COR-L47 (cell line): ENCODE measurements at places on chromosomes 1 and 21.

GRCh38 chr1:5403935-5404334, 588.3 kb downstream of the NPHP4 start:
- no peak for DNase-seq

- no peak for DNase-seq
Observed at GRCh38 chr1:112391603-112391940, 4.4 kb upstream of the CTTNBP2NL start.

DNA sequence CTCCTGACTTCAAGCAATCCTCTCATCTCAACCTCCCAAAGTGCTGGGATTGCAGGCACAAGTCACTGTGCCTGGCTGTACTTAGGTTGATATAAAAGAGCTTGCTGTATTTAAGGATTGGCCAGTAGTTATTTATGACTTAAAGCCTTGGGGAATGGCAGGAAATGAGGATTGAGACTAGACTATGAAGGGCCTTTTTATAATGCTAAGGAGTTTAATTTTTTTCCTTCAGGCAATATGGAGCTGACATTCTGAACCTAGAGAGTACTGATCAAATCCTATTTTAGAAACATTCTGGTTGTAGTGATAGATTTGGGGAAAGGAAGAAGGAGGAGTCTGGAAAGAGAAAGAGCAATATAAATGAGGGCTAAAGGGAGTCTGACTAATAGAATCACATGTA, 44.7 kb downstream of the MSH4 start:
- DNase-seq = no peak

GRCh38 chr21:39712273-39712672, 32.7 kb upstream of the IGSF5 start:
- no peak for DNase-seq

- no peak for DNase-seq
Observed at GRCh38 chr1:63886340-63886739, 112.5 kb downstream of the ROR1 start.

DNA sequence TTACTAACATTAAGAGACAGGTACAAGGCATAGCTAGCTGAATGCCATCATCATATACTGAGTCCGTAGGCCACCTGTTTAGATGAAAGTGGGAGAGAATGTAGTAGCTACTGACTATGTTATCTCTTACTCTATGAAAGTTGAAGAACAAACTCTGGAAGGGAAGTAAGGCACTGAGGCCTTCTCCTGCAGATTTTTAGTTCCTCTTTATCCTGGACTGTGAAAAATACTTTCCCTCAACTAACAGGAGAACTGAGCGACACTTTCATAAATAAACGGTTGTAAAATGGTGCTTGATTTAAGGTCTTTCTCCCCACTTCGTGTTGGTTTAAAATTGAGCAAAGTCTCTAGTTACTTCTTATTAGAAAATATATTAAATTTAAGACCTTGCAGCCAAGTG, 101.9 kb downstream of the FNBP1L start:
- DNase-seq = no peak

DNA sequence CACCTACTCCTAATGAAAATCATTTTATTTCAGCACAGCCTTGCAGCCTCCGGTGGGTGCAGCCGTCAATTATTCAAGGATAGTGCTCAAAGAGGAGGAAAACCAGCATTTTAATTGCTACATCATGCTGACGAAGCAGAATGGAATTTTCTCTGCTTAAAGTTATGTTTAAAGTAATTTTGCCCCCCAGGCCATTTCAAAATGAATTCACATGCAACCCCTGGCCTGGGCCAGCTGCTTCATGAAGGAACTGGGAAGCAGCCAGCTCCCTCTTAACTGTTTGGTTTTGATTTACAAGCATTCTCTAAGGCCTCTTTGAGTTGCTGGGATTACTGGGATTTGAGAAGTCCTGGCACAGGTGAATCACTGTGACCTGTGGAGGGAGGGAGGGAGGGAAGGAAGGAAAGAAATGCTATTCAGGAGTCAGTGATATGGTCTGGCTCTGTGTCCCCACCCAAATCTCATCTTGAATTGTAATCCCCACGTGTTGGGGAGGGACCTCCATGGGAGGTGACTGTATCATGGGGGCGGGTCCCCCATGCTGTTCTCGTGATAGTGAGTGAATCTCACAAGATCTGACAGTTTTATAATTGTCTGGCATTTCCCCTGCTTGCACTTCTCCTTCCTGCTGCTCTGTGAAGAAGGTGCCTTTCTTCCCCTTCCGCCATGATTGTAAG, 66.0 kb downstream of the PGBD5 start:
- no peak for DNase-seq

DNA sequence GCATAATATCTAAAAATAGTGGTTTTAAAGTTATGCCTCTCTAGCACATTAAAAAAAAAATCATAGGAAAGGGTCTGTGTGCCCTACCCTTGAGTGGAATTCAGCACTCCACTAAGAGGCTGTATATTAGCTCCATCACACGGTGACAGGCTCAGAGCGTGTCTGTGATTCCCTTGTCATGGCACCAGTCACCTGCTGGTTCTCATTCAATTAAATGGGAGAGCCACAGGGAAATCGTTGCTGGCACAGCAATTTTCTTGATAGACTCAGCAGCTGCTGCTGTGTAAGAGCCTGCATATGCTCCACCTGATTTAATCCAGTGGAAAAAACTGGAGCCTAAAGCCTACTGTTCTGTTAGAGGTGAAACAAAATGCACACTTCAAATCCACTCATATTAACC, 9.5 kb downstream of the ATP6V1G3 start:
- peak; percentile 91 for DNase-seq

DNA sequence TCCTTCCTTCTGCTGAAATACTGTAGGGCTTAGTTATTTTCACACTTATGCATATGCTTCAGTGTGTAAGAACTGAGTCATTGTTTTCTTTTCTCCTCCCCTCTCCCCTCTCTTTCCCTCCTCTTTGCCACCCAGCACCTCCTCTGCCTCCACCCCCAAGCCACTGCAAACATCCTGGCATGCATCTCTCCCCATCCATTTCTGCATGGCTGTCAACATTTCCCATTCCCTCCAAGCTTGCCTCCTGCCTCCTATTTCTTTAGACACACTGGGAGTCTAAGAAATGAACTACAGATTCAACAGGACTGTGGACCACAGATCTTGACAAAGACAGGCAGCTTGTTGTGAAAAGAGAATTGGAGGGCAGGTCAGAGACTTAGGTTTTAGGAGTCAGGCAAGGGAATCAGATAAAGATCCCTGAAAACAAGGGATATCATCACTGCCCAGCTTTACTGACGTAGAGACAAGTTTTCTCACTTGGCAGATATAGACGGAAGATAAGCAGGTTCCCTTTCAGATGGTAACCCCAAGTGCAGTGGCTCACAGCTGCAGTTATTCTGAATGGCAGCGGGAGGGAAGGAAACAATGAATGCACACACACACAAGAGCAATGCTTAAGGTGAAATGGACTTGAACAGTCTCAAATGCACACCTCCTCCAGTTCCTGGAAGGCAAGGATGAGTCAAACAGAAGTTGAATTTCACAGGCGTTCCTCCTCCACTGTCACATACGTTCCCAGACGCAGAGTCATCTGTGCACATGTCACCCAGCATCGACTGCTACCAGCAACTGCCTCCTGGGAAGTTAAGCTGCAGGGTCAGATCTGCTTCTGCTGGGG, 56.1 kb downstream of the HIVEP3 start:
- DNase-seq = no peak

GRCh38 chr1:59846209-59846894, 31.6 kb downstream of the HOOK1 start:
- DNase-seq = no peak

GRCh38 chr1:18556364-18556763, 74.3 kb upstream of the PAX7 start:
- no peak for DNase-seq

DNA sequence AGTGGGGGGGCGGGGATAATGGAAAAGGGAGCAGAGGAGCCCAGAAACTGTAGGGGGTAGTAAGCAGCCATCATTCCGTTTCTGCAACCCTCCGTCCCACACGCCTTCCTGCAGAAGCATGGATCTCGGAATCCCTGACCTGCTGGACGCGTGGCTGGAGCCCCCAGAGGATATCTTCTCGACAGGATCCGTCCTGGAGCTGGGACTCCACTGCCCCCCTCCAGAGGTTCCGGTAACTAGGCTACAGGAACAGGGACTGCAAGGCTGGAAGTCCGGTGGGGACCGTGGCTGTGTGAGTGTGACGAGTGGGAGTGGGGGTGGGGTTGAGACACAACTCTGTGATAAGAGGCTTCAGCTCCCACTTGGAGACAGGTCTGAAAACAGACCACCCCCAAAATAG, 706 bp downstream of the CREB3L4 start:
- DNase-seq = peak; percentile 31

DNA sequence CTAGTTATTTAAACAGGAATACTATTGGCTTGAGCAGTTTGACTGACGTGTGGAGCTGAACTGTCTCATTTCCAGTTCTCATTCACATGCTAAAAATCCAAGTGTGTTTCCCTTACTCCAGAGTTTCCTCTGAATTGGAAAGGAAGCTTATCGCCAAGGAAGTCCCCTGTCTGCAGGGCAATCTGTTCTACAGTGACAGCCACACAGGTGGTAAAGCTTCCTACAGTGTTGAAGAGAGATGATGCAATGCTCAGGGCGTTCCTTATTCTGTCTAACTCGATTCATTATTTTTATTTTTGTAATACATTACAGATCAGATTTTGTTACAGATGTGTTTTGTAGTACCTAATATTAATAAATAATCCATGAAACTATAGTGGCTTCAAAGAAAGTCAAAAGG, 41.3 kb downstream of the ADAMTS5 start:
- no peak for DNase-seq

DNA sequence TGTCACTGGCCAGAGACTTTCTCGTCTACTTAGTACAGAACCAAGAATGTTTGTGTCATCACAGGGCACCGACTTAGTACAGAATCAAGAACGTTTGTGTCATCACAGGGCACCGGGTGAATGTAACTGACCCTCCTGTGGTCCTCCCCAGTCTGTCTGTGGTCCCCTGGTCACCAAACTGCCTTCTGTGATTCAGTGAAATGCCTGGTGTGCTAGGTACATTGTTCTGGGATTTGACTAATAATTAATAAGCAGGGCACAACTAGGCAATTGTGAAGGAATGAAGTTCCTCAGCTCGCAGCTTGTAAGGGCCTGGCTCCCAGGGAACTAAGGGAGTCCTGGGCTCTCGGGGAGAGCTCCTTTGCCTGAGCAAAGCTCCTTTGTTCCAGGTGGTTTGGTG, 7.2 kb downstream of the MECR start:
- DNase-seq = no peak

DNA sequence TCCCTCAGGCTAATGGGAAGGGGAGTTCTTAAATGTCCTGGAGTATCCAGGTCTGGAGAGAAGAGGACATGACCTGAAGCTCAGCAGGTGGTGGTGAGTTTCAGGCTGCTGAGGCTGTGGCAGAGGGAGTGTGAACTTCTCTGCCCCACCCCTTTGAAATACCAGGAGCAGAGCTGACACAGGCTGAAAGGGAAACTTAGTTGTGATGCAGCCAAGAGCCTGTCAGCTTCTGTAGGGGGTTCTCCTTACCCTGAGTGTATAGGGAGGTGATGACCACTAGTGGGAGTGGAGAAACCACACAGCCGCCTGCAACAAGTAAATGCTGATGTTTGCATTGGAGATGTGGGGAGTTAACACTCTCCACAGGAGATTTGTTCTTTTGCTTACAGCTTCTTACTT, 152.3 kb downstream of the FCRL5 start:
- DNase-seq = no peak

DNA sequence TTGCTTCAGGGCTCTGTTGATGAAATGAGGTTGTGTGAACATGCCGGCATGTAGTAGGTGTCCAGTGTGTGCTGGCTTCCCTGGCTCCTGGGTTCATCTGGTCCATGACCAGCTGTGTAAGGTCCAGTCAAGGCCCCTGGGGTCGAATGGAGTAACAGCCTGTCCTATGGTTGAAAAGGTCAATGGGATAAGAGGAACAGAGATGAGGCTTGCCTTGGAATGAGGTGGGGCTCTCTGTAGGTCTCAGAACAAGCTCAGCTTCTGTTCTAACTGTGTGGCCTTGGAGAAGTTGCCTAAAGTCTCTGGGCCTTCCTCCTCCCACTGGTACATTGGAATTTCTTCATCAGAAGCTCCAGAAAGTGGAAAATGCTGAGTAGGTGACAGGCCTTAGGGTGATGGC, 26.6 kb downstream of the RPS6KA1 start:
- no peak for DNase-seq

- no peak for DNase-seq
Observed at GRCh38 chr1:76343356-76343755, 268.8 kb downstream of the ST6GALNAC3 start.

GRCh38 chr1:117857418-117857817, 72.0 kb downstream of the GDAP2 start:
- no peak for DNase-seq

GRCh38 chr1:150093805-150094204, 26.2 kb downstream of the VPS45 start:
- no peak for DNase-seq

GRCh38 chr21:16455978-16456377, 726.2 kb downstream of the USP25 start:
- DNase-seq = no peak

DNA sequence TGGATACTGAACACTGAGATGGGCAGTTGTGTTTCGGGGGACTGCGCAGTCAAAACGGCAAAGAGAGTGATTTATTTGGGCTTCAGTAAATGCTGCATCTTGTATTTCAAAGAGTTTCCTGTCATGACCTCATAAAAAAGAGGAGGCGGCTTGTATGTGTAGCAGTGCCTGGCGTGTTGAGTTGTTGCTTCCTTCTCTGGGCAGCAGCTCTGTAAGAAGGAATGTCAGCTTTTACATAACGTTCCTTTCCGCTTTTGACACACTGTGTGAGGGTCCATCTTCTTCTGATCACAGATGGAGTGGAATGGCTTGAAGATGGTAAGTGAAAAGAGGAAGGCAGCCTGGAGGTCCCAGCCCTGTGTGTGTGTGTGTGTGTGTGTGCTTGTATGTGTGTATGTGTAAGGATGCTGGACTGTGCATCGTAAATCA, 941 bp downstream of the ELAVL4 start:
- no peak for DNase-seq

GRCh38 chr1:228277491-228278431, 69.9 kb downstream of the OBSCN start:
- DNase-seq = no peak

DNA sequence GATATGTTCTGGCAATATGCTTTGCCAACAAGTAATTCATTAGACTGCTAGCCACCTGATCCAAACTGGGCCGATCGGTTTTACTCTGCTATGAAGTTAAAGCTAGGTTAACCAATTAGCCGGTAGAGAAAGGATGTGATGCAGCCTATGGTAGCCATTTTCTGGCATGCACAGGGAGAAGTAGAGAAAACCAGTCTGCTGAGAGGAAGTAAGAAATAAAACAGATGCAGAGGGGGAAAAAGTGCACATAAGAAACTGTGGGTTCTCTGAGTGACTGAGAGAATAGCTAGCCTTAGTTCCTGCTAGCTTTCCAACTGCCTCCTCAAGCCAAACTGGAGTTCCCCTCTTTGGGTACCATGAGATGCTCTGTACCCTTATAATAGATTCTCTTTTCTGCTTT, 52.8 kb downstream of the ARID4B start:
- no peak for DNase-seq

- no peak for DNase-seq
Observed at GRCh38 chr21:43306911-43307676, 119.8 kb downstream of the SIK1 start.

GRCh38 chr1:157517016-157517415, 35.3 kb downstream of the FCRL5 start:
- no peak for DNase-seq

GRCh38 chr1:152502496-152503180, 8.0 kb upstream of the LCE5A start:
- no peak for DNase-seq
